Pericardium fibroblast (primary cell): ENCODE measurements at places on chromosomes 13 and 19. TPM values are rescaled to one million over a fixed set of nuclear protein-coding genes. Genes with fewer than 3 reads are reported as not detected.

SIGLEC5 gene
- total RNA-seq = not detected in 2 replicates

CYP4F2 gene
- not detected in 2 replicates for total RNA-seq

SLITRK1 gene
- 0.47 and 1.0 TPM in 2 replicates for total RNA-seq

GIPC3 gene
- total RNA-seq = 0.12 and 0.34 TPM in 2 replicates

MYO16 gene
- 0.09 and 1.1 TPM in 2 replicates for total RNA-seq

TEX29 gene
- total RNA-seq = not detected in 2 replicates

DCAF15 gene
- 15.1 and 20.4 TPM in 2 replicates for total RNA-seq

COL4A2 gene
- 317 and 703 TPM in 2 replicates for total RNA-seq

TMEM255B gene
- total RNA-seq = 1.6 TPM in 1 of 2 replicates, not detected in the other

ZNF813 gene
- total RNA-seq = 1.4 and 1.8 TPM in 2 replicates

NLRP4 gene
- not detected in 2 replicates for total RNA-seq

NXNL1 gene
- not detected in 2 replicates for total RNA-seq
